Cardiac septum (tissue), 1 donor: ENCODE measurements at places on chromosomes 1 and 21. TPM values are rescaled to one million over a fixed set of nuclear protein-coding genes. Genes with fewer than 3 reads are reported as not detected.

PDE4B gene
- total RNA-seq: 6.8 TPM

OR10J5 gene
- not detected for total RNA-seq

EPHB2 gene
- total RNA-seq: 0.81 TPM

TLR5 gene
- total RNA-seq: 1.6 TPM

METTL25B gene
- 14.7 TPM for total RNA-seq

JAM2 gene
- 40.4 TPM for total RNA-seq

OR2AJ1 gene
- not detected for total RNA-seq

KLHDC7A gene
- total RNA-seq: not detected

E2F2 gene
- total RNA-seq: 0.30 TPM

ZBTB21 gene
- total RNA-seq: 7.8 TPM

VAV3 gene
- total RNA-seq: 1.9 TPM

KRTAP12-3 gene
- total RNA-seq: not detected

DIO1 gene
- total RNA-seq: not detected

DNAJC28 gene
- 4.6 TPM for total RNA-seq

LRRN2 gene
- 1.6 TPM for total RNA-seq

DNA sequence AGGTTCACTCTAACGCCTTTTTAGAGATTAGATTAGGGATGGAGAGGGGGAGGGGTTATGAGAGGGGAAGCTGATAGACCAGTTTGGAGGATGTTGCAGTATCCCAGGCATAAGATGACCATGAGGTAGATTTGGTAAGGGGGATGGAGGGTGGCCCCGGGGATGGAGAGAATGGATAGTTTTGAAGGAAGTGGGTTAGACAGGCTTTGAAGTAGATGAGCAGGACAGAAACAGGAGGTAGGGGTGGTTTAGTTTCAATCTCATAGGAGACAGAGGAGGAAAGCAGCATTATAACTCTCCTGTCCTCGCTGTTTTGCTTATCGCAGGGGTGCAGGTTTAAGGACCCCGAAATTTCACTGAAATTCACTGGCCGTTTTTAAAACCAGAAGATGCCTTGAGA lies 11.8 kb downstream of the UBIAD1 start:
- DNase-seq: no peak

- no peak for DNase-seq
Measured at GRCh38 chr1:21449906-21450305, 10.0 kb downstream of the NBPF3 start.

- DNase-seq: no peak
Measured at GRCh38 chr1:205026181-205026580, 16.8 kb upstream of the CNTN2 start.

DNA sequence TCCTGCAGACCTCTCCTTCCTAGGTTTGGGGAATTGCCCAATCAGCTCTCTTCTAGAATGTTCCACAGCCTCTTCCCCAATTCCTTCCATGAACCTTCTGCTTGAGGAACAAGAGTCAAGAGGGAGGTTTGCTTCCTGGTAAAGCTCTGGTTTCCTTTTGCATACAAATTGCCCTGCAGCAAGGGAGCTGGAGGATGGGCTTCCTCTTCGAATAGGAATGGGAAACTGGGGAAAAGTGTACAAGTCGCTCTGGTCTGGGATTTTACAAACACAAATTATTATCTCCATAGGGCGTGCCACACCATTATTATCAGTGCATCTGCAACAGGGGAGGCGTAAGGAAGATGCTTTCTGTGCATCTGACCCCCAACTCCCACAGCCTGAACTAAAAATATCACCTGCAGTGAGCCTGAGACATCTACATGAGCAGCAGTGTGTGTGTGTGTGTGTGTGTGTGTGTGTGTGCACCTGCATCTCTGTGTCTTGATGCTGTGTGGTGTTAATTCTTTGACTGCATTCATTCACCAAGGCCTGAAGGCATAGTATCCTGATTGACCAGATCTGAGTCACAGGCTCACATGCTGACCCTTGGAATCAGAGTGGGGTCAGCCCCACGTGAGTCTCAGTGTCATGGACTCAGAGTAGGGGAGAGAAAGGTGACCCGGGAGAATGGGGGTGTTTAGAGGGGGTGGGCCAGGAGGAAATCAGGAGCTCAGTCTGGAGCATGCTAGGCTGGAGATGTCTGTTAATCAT lies 272.9 kb downstream of the KAZN start:
- no peak for DNase-seq

- DNase-seq: no peak
Measured at GRCh38 chr1:223525546-223525945, 132.3 kb downstream of the CCDC185 start.

DNA sequence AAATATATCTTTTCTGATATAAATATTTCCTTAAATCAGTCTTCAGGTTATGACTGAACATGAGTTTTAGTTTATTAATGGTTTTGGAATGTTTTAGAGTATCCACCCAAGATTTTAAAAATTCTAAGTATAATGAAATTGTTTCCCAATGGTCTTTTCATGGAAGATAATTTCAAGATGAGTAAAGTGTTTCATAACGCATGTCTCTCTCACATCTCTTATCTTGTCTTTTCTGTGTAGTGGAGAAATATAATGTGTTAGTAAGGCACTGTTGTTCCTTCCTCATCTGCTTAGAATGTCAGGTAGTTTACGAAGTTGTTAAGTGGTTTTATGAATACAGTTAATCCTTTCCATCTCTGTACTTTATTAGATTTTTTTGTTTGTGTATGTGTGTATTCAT lies 49.6 kb downstream of the PLA2G4A start:
- no peak for DNase-seq

GRCh38 chr1:178651742-178652141 lies 73.3 kb upstream of the RALGPS2 start:
- DNase-seq: no peak

DNA sequence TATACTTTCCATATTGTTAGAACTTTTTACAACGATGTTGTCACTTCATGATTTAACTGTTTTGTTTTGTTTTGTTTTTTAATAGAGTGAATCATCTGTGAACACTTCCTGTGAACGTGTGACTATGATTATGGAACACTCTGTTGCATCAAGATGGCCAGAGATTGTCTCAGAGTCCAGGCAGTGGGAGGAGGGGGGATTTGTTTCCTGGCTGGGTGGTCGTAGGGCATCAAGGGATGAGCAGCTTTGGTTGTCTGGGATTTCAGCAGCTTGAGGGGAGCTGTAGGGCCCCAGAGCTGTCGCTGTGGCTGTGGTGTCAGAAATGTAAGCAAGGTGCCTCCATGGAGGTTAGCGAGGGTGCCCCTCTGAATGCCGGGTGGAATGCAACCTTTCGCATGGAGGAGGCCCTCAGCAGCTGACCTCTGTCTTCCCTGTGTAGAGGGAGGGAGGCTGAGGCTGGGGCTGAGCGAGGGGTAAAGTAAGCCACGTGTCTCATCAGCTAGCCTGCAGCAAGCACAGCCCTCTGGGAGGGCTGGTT lies 21.4 kb downstream of the NEK2 start:
- no peak for DNase-seq

DNA sequence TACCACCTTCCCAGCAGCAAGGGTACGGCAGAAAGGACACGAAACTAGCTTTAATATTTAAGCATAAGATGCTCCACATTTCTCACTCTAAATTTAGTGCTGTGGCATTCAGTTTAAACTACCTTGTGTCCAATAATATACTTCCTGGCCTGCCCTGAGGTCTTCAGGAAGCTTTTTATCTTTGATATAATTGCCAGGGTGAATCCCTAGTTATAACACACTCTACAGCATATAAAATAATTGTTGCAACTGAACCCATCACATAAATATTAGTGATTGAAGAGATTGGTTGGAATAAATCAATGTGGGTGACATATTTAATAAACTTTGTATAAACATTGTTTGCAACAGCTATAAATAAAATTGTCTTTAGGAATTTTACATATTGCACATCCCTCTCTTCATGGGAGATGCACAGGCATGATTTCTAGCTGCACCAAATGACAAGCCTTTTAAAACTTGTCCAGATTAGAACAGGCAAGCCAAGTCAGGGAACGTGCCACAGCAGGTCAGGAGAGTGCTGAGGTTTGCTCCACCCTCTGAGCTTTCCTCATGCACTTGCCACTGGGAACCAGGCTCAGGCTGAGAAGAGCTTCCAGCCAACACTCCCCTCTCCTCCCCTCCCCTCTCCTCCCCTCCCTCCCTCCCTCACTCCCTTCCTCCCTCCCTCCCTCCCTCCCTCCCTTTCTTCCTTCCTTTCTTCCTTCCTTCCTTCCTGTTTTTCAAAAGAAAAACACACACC lies 623.2 kb upstream of the PKN2 start:
- no peak for DNase-seq

DNA sequence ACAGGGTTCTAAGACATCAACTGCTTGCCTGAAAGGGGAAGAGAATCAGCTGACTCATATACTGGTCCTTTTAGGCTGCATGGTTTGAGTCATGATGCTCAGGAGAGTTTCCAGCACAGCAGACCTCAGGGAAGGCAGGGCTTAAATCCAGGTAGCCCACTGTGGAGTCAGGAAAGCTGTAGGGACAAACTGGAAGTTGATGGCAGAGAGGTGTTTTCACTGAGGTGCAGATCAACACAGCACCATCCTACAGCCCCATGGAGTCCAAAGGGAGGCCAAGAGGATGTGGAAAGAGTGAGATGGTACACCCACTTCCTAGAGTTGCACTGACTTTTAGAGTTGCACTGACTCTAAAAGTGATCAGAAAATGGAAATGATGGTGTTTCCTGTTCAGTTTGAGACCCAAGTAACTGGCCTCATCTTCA lies 252.4 kb upstream of the DUSP10 start:
- no peak for DNase-seq

DNA sequence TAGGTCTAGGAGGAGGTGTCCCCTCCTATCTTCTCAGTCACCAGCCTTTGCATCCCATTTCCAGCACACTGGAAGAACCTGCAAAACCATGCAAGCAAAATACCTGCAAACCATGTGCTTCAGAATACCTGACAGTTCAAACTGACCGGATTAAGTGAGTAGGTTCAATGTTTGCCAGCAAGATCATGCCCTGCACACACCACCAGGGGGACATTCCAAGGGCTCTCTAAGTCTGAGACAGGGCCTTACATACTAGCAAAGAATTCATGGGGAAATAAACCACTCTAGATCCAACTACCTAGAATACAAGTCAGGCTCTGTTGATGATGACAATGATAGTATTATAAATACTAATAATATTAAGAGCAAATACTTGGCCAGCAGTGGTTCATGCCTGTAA lies 27.6 kb downstream of the INPP5B start:
- no peak for DNase-seq

DNA sequence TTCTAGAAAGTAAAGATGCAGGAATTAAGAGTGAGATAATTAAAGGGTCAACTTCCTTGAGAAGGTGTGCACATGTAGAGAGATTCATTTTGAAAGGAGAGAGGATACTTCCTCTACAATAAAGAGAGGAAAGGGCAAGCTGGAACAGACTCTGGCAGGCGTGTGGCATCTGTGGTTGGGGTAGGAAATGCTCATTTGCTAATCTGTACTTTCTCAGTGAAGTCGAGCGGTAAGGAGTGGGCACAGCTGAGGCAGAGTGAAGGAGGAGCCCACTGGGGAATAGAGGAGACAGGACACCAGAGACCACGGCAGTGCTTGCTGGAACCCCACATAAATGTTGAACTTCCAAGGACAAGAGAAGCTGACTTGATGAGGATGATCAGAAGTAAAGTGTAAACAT lies 49.1 kb downstream of the PCSK9 start:
- DNase-seq: no peak

DNA sequence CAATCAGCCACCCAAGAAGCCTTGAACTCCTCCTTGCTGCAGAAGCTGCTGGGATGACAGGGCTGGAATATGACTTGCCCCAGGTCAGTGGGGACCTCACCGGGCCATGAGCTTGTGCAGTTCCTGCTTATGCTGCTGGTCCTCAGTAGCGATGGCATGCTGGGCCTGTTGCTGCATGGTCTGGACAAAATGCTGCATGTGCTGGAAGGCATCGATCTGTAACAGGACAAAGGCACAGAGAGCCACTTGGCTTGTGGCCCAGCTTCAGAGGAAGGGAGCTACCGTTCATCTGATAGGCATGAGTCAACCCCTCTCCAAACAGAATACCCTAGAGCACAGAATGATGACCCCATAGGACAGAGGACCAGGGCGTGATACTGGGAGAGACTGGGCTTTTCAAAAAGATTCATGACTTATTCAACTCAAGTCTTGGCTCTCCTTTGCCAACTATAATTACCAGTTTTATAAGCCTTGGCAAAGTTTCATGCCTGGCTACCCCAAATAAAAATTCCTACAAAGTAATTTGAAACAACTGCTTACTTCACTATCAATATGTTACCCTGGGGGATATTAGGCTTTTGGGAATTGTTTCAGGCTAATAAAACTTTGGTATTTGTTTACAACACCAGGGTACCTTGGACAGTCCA lies 34.7 kb upstream of the EXOSC10 start:
- no peak for DNase-seq

DNA sequence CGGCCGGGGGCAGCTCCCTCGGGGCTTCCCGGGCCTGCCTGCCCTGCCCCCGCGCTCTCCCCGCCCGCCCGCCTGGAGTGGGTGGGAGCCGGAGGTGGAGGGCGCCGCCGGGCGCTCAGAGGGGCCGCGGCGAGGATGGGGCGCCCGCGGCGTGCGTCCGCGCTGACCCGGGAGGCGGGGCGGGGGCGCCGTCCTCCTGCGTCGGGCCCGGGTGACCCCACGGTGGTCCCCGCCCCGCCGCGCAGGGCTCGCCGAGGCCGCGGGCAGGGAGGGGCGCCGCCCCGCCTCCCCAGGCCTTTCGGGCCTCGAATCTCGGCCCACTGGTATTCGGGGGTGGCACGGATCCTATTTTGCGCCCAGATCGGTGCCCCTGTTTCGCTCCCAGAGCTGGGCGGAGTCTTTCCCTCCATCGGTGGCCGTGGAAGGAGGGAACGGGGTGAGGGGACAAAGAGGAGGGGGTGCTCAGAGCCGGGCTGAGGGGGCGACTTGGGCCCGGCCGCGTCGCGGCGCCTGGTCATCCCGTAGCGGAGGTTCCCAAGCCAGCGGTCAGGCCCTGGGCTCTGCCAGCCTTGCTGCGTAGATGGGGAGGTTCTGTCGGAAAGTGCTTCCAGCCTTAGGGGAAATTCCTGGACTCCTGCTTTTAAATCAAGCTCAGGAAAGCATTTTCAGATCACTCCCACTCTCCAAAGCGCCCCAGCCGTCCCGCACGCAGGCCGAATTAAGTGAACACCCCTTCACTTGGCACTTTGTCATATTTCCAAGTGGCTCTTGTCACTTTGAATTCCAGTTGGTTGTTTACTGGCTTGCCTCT lies 545 bp downstream of the PATJ start:
- DNase-seq: peak; percentile 79

GRCh38 chr1:102942324-102942723 lies 166.0 kb downstream of the COL11A1 start:
- no peak for DNase-seq

DNA sequence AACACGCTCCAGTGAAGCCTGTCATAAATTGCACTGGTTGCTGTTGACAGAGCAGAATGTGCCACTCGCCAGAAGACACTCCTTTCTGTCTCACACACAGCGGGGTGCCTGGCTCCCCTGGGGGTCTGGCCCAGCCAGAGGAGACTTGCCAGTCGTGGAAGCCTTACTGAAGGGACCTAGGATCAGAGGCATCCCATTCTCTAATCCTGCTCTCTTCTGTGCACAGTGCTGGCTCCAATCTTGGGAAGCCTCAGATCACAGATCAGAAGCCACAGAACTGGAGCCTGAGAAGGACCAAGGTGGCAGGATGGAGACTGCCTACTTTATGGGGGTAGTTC lies 1.4 kb downstream of the SLC9A1 start:
- DNase-seq: no peak
